ENCODE measurements at places on chromosomes 1 and 21.

GRCh38 chr1:198908995-198909394, 270.2 kb downstream of the PTPRC start:
- DNase-seq: no peak

- DNase-seq: no peak
Measured at GRCh38 chr1:9902060-9902452, 8.0 kb downstream of the CTNNBIP1 start.

- no peak for DNase-seq
Measured at GRCh38 chr1:96559707-96560596, 161.6 kb upstream of the PTBP2 start.

DNA sequence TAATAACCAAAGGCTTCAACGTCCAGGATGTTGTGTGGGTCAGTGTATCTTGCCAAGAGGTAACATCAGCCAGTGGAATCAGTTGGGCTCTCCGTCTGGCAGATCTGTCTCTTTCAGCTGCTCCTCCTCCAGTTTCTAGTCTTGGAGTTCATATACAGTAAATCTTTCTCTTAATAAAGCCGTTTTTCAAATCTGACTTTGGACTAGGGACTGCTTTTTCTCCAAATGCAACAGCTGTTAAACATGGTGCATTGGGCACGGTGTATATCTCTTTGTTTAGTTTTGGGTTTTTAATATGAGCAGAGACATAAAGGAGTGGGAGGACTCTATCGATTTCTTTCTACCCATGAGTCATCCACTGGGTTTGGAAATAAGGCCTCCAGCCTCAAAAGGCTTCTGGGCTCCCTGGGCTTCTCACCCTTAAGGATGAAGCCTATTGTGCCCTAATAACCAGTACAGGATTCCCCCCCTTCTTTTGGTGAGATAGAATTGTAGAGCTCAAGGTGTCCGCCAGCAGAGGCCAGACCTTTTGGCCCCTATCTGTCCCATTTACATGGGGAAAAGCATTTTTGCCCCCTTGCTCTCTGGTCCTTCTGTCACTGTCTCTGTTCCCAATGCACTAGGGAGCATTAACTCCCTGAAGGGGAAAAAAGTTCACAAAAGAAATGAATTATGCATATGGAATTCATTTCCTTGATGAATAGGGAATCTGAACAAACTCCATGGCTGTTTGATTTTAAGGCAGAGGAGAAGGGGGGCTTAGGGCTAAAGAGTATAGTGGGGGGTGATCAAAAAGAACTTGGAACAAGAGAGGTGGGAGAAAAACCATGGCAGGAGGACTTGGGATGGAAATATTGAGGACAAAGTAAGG, 86.0 kb downstream of the PBX1 start:
- DNase-seq: no peak

- DNase-seq: no peak
Measured at GRCh38 chr1:39310691-39311090, 106.2 kb downstream of the MACF1 start.

GRCh38 chr1:106897976-106898375, 158.5 kb upstream of the PRMT6 start:
- DNase-seq: no peak
